Left renal pelvis (tissue), 4 donors: ENCODE measurements at places on chromosomes 5 and 9.

DNA sequence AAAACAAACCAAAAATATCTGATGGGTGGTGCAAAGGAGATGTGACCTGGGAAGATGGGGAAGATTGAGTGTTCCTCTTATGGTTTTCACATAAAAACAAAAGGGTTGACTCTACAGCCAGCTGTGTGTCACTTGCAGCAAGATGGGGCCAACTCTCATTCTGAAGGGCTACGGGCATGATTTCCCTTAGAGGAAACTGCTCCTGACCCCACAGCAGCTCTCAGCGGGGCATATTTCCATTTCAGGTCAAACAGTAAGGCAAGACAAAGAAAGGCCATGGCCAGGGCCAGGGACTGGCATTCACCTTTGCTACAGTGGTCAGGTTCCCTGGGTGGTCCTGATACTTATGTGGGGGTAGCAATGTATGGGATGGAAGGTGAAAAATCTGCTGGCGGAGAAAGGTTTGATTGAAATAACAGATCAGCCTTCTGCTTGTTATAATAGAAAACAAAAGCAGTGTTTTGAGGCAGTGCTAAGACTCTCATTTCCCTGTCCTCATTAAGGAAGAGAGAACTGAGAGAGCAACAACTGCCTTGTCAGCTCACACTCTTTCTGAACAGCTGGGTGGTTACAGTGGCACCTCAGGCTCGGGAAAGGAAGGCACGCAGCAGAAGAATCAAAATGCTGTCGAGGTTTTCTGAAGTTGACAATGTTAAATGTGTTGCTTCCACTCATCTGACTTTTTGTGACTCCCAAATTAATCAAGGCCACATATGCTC is 120.7 kb upstream of the PCA3 start:
- DNase-seq: no peak

DNA sequence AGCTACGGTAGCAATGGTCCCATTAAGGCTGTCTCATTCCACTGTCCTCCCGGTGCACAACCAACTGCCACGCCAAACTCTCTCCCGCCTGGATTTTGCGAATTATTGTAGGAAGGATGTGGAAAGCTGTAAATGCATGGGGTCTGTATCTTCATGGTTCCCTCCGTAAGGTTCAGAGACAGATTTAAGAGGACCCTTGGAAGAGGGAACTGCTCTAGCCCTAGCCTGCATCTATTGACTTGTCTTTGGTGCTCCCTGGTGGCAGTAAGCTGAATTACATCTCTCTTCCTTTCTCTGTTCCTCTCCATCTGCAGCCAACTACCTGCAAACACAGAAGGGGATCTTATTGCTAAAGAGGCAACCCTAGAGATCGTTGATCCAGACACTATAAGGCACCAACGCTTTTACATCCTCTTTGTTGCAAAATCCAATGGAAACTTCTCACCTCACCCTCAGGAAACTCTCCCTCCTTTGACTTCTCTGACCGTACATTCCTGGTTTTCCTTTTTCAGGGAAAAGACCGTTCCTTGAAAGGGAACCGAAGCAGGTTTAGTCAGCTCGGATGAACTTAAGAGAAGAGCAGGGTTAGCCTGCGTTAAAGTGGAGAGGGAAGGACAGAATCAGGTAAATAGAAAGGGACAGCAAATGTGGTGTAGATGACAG is 11.9 kb downstream of the CAPSL start:
- DNase-seq: peak; percentile 55

GRCh38 chr5:124045412-124045811 is 533.4 kb downstream of the CSNK1G3 start:
- no peak for DNase-seq

GRCh38 chr9:98135938-98136337 is 16.9 kb upstream of the TRIM14 start:
- no peak for DNase-seq

GRCh38 chr9:127219520-127219919 is 45.1 kb upstream of the GARNL3 start:
- DNase-seq: no peak

GRCh38 chr5:153641183-153641688 is 150.8 kb downstream of the GRIA1 start:
- DNase-seq: no peak

- no peak for DNase-seq
Measured at GRCh38 chr5:80874162-80874561, 86.0 kb upstream of the RASGRF2 start.

GRCh38 chr9:100700689-100701318 is 122.9 kb downstream of the CAVIN4 start:
- DNase-seq: no peak

GRCh38 chr9:105485131-105485530 is 37.3 kb downstream of the FSD1L start:
- DNase-seq: no peak

- DNase-seq: no peak
Measured at GRCh38 chr5:149608936-149609545, 27.7 kb downstream of the ARHGEF37 start.

DNA sequence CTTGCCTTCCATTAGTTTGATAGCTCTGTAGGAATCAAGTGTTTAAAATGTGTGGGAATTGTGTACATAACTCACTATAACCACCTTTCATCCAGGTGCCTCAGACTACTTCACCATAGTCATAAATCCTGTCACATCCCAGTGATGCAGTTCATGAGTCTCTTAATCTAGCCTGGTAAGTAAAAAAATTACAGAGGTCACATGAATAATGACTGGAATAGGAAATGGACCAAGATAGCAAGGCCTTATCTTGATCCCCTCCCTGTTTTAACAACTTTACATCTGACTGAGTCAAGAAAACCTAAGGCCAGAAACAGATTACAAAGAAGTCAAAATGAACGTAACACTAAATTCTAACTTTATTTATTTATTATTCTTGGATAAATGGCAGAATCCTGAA is 1.5 kb upstream of the RNF145 start:
- no peak for DNase-seq

- DNase-seq: no peak
Measured at GRCh38 chr9:126122901-126123616, 203.6 kb upstream of the MVB12B start.

DNA sequence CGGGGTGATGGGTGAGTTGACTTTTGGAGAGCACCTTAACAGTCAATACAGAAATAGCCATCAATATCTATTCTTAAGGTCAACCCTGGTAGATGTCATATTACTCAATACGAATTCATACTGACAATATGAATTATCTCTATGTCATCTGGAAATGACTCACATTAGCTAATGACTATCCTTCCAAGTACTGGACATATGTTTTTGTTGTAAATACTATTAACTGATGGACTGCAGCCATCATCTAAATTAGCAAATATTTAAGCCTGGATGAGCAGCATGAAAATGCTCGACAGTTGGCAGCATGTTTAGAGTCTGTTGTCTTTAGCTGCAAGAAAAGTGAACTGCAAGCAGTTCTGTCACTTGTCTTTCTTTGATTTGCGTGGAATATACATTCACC is 19.6 kb upstream of the ISOC1 start:
- no peak for DNase-seq

DNA sequence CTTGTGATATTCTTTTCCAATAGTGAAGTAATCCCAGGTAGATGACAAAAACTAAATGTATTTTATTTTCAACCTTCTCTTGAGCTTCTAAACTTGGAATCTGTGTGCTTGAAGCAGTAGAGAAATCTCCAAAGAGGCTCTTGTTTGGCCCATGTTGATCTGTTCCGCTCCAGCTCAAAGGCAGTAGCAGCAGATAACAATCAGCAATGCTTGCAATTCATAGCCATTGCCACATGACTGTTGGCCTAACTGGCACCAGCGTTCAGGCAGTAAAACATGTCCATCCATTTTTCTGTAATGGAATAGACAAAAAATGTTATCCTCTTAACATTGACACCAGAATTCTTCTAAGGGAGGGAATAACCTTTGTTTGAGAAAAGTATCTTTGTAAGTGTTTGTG is 270.7 kb upstream of the MSX2 start:
- no peak for DNase-seq

GRCh38 chr5:142686210-142686734 is 382 bp upstream of the FGF1 start:
- DNase-seq: no peak

DNA sequence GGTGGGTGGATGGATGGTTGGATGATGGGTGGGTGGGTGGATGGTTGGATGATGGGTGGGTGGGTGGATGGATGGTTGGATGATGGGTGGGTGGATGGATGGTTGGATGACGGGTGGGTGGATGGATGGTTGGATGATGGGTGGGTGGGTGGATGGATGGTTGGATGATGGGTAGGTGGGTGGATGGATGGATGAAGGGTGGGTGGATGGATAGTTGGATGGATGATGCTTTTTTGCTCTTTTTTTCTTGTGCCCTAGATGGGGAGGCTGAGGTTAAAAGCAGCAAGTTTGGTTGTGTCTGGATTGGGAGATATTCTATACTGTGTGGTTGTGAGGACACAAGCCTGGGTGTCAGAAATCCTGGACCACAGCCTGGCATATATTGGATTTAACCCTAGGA is 5.4 kb downstream of the LCN12 start:
- DNase-seq: no peak

GRCh38 chr5:142512043-142513042 is 173.5 kb downstream of the FGF1 start:
- no peak for DNase-seq

DNA sequence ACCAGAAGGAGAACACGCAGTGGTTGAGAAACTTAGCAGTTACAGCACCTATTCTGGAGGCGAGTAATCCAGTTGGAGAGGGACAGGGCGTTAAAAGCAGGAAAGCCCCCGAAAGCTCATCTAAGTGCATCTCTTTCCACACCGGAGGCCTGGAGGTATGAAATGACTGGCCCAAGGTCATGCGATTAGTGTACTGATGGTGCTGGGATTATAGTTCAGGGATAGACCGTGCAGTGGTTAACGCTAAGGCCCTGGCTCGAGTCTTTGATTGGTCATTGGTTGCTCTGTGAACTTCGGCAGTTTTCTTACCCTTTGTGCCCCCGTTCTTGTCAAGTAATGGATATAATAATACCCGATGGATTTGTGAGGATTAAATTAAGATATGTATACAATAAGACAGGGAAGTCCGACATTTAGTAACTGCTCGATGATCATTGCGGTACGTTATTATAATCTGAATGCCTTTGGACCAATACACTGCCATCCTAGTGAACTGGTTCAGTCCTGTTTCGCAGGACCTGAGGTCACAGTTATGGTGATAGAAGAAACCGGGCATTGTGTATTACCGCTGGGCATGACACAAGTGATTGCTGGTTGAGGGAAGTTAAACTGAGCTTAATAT is 960 bp downstream of the CANX start:
- peak; percentile 27 for DNase-seq

- DNase-seq: no peak
Measured at GRCh38 chr5:146447734-146448380, 724 bp downstream of the TCERG1 start.

- no peak for DNase-seq
Measured at GRCh38 chr5:145246961-145247744, 588.0 kb downstream of the PRELID2 start.

DNA sequence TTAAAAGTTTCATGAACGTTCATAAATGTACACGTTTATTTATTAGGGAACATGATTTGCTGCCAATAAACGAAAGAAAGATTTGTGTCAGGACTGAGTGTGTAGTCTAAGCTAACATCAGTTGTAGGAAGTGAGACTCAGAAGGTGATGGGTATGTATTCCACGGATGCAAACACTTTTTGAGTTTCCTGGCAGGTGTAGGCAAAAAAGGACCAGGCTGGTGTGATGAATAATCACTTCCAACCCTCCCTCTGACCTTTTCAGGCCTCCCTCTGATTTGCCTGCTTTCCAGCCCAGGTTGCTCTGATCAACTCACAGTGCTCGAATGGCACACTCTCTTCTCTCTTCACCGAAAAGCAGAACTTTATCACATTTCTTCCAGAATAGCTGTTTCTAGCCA is 51.8 kb downstream of the BASP1 start:
- no peak for DNase-seq

DNA sequence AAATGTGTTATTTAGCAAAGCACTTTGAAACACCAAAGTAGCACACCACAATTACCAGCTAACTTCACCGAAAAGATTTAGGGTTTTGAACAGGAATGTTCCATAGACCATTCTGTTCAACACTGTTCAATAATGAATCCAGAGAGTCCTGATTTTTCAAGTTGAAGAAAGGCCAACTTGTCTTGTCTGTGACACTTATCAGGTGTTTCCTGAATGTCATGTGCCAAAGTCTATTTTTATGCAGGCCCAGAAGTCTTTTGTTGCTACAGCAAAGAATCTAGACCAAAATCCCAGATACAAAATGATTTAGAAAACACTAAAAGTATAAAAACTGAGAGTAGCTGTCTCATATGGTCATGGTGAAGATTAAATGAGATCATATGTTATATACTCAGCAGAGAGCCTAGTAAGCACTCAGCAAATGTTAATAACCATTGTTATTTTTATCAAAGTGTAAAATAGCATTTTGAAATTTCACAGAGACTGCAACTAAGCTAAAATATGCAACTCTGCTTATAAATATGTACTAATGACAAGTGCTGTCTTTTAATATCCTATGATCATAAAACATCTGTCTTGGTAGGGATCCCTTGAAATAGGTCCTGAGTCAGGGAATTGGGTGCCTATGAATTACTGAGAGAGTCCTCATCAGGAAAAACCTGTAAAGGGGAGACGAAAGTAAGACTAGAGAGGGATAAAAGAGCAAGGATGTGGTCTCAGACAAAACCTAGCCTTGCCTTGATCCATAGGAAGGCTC is 122.4 kb upstream of the SLC12A2 start:
- DNase-seq: no peak

DNA sequence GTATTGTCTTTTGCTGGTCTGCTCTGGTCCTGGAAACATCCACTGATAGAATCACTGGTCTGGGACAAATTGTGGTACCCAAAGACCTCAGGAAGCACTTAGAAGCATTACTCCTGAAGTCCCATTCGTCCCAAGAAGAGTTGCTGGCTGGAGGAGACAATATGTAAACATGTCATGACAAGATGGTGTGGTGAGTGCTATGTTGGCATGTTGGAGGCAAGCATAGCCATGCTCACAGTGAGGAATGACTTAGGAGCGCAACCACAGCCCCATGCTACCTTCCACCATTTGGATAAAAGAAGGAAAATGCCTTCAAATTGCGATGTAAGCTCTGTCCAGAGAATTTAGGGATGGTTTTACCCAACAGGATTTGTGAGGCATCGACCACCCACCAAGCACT is 115.8 kb upstream of the STC2 start:
- no peak for DNase-seq
